ENCODE measurements at places on chromosomes 1 and 21.

DNA sequence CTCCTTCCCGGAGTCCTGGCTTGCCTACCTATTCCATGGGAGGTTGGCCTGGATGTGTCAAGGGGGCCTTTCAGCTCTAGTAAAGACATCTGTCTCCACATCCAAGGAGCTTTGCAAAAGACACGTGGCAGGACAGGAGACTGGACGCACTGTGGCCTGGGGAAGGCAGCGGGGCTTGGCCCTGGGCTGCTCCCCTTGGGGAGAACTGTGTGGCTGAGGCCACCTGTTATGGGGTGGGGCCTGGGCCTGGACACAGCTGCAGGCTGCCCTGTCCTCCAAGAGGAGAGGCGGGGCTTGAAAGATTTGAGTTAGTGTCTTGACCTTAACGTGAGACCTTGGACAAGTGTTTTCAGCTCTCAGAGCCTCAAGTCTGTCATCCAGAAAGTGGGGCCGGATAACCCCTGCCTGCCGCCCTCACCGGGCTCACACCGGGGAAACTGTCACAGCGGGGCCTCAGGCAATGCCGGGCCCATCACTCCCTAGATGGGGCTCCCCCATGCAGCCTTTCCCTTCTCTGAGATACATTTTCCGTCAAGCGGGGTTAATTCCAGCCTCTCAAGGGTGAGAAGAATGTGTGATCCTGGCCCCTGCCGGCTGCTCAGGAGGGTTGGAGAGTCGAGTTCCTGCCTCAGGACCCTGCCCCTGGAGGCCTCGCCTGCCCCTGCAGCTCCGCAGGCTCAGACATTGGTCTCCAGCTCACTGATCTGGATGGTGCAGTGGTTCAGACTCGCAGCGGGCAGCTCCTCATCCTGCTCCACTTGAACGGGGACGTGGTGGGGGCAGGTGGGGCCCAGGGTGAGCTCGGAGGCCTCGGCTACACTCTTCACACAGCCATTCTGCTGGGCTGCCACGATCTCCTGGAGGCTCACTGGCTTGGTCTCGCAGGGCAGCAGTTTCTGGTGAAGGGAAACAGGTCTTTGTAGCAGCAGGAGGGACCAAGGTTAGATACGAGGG is 25.6 kb downstream of the PODN start:
- no peak for DNase-seq

DNA sequence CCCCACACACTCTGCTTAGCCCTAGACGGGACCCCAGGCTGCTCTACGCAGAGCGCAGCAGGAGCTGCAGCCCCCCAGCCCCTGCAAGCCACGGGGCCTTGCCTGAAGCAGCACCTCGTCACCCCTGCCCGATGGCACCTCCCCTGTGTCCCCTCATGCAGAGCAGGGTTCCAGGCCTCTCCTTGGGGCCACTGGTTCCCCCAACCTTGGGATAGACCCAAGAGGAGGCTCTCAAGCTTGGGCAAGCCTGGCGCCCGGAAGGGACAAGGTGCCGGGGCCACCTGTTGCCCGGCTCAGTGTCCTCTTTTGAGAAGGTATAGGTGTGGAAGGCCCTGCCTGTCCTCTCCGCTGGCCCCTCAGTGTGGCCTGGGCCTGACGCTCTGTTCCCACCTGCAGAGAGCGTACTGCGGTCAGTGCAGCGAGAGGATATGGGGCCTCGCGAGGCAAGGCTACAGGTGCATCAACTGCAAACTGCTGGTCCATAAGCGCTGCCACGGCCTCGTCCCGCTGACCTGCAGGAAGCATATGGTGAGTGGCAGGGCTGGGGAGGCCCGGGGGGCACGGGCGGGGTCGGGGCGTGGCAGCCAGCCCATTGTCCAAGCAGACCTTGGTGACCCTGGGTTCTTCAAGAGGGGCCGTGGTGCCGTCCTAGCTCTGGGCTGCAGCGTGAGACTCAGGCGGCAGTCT is 50.6 kb downstream of the FAAP20 start:
- no peak for DNase-seq

DNA sequence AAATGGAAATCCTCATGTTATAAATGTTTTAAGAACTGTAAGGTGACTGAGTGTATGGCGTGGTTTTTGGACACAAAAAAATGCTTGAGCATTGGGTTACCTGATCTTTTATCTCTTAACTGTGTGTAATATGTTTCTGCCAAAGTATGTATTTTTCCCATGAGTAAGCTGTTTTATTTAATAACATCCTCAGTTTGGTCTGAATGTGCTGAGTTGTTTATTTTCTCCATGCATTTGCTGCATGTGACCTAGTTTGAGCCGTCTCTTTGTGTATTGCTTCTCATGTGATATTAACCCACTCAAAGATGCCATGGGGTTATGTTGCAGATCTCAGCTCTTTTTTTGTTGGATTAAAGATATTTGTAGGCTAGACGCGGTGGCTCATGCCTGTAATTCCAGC is 6.1 kb upstream of the LYPLA2 start:
- no peak for DNase-seq

GRCh38 chr1:101757985-101758384 is 238.7 kb downstream of the OLFM3 start:
- no peak for DNase-seq

DNA sequence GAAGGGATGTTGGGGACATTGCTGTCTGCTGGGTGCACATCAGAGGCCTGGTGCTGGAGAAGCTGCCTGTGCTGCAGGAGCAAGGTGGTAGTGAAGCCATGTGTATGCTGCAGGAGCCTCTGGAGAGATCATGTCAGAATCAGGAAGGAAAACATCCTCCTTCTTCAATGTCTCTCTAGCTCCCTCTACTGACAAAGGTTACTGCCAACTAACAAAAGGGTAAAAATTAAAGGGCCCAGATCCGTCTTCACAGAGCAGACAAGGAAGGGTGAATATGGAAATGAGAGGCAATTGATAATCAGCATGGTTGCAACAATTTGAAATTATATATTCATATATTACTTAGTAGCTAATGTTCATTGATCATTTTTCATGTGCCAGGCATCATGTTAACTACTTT is 32.2 kb downstream of the FAM177B start:
- DNase-seq = no peak

DNA sequence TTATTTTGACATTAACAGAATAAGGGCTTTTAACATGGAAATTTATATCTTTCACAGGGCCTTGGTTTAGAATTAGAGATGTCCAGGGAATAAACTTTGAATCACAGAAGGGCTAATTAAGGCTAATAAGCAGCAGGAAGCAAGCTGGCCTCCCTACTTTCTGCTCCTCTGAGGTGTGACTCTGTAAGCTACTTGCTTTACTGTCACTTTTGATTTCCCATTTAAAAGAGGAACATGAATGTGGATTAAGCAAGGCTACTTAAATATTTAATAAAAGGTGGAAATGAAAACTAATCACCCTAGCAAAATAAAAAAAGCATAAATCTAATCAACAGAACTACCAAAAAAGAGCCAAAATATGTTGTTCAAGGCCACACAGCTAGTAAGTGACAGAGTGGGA is 28.9 kb upstream of the CD5L start:
- DNase-seq = no peak
